ENCODE measurements at places on chromosomes 4 and X.

DNA sequence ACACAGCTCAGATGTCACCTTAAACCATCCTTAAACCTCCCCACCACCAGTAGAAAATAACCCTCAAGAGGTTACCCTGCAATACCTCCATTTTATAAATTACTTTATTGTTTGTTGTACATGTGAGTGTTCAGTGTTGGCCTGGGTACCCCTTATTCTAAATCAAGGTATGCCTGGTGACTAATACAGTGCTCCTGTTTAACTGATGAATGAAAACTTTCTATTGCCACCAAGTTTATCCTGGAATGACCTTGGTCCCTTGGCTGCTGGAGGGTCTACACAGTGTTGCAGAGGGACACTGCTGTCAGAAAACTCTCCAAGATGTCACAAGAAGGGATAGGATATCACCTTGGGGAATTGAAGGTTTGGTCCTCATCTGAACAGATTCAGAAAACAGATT, 7.3 kb upstream of the TXLNG start:
- no peak for DNase-seq

GRCh38 chr4:54064317-54065111, at the start of gene CHIC2:
Gene CHIC2 (minus strand): TSS chr4:54064605. CDS start chr4:54064300, 305 bp downstream.
- peak; percentile 94 for DNase-seq

- no peak for DNase-seq
Measured at GRCh38 chr4:70772929-70773555, 51.3 kb downstream of the RUFY3 start.

DNA sequence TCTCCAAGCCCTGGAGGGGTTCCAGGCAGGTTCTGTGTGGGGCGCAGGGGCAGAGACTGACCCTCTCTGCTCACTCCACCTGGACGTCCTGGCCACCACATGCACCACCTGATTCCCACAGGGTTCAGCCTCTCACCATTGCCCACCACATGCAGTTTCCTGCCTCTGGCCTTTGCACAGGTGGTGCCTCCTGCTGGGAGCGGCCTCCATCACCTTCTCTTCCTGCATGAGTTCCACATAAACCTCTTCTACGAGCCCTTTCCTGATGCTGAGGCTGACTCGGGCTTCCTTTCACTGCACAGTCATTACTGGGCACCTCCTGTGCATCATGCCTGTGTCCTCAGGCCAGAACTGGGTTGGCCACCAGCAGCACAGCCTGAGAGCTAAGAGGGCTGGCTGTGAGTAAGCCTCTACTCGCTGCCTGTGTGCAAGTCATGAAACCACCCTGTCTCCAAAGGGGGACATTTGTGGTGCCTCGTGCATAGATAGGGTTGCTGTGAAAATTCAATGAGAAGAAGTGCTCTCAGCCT, 19.9 kb downstream of the MAN2B2 start:
- no peak for DNase-seq

DNA sequence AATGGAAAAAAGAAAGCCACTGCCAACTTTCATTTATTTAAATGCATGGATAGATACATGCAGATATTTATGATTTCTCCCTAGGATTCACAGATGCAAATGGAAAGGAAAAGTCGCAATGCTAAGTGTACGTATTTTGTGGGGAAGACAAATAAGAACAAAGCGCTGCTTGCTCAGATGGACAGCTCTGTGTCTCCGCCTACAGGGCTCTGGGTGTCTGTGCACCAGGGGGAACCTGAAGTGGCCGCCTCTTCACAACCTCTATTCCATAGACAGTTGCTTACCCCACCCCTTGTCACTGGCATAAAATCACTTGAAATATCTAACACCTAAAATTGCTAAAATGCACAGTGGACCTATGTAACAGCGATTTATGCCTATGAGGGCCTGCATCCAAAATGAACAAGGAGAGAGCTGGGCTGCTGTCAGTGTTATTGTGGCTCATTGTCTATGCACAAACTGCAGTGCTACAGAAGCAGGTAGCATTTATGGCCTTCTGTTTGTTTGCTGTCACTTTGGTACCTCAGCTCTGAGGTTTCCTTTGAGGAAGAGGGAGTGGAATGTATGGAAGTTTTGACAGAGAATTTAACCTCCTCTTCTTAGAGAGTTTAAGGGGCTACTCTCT, 58.6 kb upstream of the PAGE1 start:
- DNase-seq: peak; percentile 24

DNA sequence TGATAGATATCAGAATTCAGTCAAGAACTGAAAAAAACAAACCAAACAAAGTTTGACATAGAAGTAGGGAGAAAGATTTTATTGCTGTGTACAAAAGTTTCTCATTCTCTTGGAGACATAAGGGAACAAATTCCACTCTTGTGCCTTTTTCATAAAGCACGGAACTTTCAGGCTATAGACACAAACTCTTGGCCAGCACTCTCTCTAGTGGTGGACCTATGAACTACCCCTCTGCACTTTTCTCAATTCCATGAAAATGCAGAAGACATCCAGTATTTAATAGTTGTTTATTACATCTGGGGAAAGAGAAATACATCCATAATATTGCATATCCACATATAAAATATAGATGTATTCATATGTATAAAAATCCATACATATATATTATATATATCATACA, 291.6 kb upstream of the HS3ST1 start:
- peak; percentile 54 for DNase-seq

- DNase-seq: peak; percentile 89
Measured at GRCh38 chrX:101229170-101229569, 9.6 kb downstream of the DRP2 start.

- DNase-seq: no peak
Measured at GRCh38 chr4:133776503-133776902, 425.1 kb downstream of the PABPC4L start.

- DNase-seq: peak; percentile 93
Measured at GRCh38 chr4:146255874-146256273, 41.5 kb downstream of the REELD1 start.

- DNase-seq: peak; percentile 96
Measured at GRCh38 chr4:5238173-5238572, 186.9 kb downstream of the STK32B start.

DNA sequence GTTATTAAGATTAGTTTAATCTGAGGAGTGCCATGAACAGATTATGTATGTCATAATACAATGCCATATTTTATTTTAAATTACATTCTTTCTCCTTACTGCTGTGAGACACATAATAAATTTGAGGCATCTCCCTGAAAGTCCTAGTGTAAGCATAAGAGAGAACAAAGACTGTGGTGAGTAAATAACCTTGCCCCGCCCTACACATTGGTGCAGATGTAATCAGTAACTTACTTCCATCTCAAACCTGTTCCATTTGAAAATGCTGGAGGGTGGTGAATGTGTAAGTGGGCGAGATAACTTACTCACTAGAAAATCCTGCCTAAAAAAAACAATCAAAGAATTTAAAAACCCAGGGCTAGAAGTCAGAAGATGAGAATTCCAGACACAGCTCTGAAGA, 338.1 kb upstream of the SLIT2 start:
- peak; percentile 9 for DNase-seq

GRCh38 chr4:13344216-13344615, 139.9 kb downstream of the RAB28 start:
- no peak for DNase-seq

DNA sequence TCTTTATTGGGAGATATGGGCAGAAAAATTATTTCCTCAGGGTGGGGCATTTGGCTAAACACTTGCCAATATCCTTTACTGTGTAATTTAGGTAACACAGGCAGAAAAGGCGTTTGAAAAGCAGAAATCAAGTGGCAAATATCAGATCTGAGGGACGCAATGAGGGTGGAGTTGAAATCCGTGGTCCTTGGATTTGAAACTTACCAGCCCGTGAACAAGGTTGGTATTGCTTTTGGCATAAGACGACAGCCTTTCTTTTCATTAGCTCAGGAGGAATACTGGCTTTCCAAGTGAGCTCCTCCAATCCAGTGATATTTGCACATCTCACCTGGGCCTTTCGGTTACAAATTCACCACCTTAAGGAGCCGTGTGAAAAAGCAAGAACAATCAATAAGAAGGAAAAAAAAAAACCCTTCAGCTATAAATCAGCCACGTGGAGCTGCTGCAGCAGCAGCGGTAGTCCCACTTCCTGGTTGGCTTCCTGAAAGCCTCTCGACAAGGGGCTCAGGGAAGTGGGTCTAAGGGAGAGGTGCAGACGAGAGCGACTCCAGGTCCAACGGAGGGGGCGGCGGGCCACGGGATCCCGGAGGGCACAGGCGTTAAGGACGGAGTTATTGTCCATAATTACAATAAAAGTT, 734 bp upstream of the GALNT7 start:
- peak; percentile 29 for DNase-seq

DNA sequence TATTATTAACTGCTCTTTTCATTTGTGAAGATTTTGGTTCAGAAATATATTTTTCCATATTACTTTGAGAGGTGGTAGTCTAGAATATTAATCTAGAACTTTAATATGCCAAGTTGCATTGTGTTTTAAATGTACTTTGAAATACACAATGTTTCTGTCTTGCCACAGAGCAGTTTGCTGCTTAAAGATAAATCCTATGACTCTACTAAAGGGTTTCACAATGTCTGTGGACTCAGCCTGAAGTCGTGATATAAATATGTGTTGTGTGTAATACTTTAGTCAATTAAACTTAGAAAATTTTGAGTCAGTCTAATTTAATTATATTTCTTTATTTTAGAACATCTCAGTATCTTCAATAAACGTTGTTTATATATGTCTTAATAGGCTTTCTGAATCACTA, 1771.7 kb upstream of the PCDH7 start:
- no peak for DNase-seq

DNA sequence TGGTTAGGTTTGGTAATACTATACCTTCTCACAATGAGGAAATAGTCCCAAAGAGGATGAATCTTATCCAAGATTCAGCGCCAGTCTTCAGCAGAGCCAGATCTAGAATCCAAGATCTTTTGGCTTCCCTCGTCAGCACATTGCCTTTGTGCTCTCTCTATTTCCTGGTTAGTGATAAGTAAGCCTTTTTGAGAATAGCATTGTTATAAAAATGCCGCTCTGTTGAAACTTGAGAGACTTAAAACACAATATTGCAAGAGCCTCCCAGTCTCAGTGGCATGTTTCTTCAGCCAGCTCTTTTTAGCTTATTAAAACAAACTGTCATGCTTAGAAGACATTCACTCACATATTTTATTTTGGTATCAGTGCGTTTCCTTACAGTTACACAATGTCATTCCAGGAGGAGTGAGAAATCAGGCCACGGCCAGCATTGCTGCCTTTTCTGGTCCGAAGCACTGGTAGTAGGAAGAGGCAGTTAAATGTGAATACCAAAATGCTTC, 141.4 kb downstream of the KLHL8 start:
- peak; percentile 78 for DNase-seq

DNA sequence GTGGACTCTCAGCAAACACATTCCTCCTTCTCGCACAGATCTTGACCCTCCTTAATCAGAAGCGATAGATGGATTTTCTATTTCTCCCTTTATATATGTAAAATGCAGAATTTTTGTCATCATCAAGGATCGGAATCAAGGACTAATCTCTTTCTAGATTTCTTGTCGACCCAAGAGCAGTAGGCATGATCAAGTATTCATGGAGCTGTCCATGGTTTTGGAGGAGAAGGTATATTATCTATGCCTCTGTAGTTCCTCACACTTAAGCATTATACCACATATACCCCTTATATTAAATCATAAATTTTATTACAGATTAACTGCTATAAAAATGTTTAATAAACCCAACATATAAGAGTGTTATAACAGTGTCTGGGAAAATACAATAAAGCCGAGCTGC, 886.8 kb downstream of the NLGN4X start:
- DNase-seq: no peak

- no peak for DNase-seq
Measured at GRCh38 chr4:28014469-28014868, 1153.8 kb downstream of the STIM2 start.

GRCh38 chr4:96649536-96649935, 809.6 kb downstream of the PDHA2 start:
- peak; percentile 1 for DNase-seq

GRCh38 chrX:31580227-31580626, 508.4 kb upstream of the FTHL17 start:
- peak; percentile 76 for DNase-seq

- no peak for DNase-seq
Measured at GRCh38 chr4:165368567-165368966, 10.2 kb upstream of the CPE start.

DNA sequence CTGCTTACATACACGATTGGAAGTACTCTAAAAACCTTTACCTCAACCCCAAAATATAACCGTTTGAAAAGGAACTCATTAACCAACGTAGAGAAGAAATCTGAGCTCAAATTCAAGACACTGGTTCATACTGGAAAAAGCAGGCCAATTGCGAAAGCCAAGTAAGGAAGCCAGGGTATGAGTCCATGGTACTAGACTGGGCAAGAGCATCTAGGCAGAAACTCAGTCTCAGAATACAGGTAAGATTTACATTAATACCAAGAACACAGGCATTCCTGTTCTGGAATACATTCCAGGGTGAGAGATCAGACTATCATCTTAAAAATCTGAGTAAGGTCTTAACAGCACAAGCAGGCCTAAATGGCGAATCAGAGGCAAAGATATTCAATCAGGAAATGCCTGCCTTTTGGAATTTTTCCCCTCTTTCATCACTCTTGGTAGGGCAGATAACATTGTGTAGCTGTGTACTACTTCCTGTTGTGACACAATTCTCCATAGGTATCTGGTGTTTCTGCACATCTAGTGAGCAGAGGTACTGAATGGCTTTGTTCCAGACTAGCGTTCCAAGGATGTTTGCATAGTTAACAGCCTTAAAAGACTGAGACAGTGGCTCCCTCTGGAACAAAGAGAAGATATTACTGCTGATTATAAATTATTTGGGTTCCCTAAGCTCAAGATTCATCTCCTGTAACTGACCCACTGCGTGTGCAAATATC, 311.3 kb downstream of the PCDH19 start:
- peak; percentile 76 for DNase-seq

DNA sequence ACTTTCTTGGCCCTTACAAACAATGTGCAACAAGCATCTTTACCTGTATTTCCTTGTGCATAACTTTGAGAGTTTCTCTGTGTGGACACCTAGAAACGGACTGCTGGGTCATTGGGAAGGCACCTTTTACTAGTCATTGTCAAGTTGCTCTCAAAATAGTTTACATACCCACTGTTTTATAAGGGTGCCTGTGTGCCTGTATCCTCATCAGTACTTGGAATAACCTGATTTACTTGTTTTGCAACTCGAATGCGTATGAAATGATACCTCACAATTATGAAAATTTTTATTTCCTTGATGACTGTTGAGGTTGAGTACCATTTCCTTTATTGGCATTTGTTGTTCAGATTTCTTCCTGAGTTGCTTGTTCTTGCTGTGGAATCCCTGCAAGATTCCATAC, 150.8 kb downstream of the STIM2 start:
- no peak for DNase-seq

- DNase-seq: peak; percentile 24
Measured at GRCh38 chr4:577499-578450, 1.7 kb upstream of the TMEM271 start.

DNA sequence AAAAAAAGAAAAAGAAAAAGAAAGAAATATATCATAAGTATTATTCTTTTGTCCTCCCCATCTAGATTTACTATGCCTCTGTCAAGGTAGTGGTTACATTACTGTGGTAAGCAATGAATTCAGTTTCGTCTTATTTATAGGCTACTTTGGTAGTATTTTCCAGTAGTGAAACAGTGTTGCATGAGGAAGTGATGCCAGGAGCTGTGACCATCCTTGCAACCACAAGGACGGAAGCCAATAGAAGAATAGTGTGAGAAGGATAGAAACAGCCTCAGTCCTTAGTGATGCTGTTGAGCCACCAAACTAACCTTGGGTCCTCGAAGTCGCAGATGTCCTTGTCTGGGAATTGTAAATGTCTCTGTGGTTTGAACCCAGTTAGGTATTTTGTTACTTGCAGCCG, 328.5 kb downstream of the PPP3CA start:
- DNase-seq: no peak
